ENCODE measurements at places on chromosomes 6 and 20. TPM values are rescaled to one million over a fixed set of nuclear protein-coding genes. Genes with fewer than 3 reads are reported as not detected.

GRCh38 chr6:38577492-38577891 is 62.2 kb downstream of the BTBD9 start:
- DNase-seq: no peak

- DNase-seq: no peak
Measured at GRCh38 chr6:142845624-142846458, 99.1 kb downstream of the HIVEP2 start.

The REM1 gene
- total RNA-seq: 0.27 TPM

DNA sequence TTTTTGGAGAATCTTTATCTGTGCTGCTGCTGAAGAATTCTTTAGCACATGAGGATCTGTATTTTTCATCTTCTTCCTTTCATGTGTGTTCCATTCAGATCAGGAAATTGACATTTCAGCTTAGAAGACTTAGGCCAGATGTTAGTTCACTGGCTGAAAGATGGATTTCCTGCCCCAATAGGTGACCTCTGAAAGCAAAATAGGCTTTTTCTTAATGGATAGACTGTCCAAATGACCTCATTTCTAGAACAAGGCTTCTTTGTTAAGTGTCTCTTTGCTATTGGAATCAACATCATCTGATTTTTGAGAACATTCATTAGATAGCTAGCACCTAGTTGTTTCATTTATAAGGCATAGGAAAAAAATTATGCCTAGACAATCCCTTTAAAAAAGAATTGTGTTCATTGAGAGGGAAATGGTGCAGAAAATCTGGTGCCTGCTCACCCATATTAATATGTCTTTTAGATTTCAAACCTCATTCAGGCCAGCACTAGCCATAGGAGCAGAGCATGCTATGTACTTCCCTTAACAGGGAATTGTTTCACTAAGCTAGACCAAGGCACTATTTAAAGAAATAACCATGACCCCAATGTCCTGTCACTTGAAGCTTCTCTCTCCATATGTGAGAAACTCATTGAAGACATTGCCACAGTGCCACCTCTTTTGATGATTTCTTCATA is 13.6 kb upstream of the SASH1 start:
- no peak for DNase-seq

The PLTP gene
- 31.5 TPM for total RNA-seq

The ARMC2 gene
- total RNA-seq: 2.4 TPM

DNA sequence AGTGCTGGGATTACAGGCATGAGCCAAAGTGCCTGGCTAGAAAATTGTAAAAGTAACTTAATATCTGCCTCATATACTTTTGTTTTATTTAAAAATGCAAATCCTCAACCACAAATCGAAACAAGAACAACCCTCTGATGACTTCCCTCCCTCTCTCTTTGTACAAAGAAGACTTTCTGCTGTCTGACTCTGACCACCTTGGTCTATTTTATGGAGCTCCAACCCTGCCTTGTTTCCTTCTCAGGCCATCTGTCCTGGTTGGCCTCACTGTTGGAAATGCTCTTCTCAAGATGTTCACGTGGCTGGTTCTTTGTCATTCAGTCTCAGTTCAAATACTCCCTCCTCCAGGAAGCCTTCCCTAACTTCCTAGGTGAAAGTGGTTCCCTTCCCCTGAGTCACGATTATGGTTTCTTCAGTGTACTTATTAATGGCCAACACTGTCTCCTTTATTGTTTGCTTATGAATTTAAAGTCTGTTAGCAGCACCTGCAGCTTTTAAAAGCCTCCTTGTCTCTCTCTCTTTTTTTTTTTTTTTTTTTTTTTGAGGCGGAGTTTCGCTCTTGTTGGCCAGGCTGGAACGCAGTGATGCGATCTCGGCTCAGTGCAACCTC is 151.5 kb upstream of the SALL4 start:
- no peak for DNase-seq

- no peak for DNase-seq
Measured at GRCh38 chr6:111692327-111693164, 86.9 kb upstream of the TRAF3IP2 start.
